ENCODE measurements at places on chromosomes 16 and 17.

DNA sequence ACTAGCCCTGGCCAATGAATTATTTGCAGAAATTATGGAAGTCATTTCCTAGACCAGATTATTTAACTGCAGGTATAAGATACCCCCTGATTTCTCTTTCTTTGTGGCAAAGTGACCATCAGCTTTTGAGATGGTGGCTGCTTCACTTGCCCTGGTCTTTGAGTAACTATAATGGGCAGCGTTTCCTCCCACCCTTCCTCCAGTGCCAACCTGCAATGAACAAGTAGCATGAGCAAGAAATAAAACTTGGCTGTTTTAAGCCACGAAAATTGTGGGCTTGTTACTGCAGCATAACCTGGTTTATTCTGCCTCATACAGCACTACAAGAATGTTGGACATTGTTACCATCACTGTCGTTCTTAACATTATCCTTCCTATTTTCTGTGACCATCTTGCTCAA is 105.3 kb downstream of the CYLD start:
- DNase-seq = no peak

DNA sequence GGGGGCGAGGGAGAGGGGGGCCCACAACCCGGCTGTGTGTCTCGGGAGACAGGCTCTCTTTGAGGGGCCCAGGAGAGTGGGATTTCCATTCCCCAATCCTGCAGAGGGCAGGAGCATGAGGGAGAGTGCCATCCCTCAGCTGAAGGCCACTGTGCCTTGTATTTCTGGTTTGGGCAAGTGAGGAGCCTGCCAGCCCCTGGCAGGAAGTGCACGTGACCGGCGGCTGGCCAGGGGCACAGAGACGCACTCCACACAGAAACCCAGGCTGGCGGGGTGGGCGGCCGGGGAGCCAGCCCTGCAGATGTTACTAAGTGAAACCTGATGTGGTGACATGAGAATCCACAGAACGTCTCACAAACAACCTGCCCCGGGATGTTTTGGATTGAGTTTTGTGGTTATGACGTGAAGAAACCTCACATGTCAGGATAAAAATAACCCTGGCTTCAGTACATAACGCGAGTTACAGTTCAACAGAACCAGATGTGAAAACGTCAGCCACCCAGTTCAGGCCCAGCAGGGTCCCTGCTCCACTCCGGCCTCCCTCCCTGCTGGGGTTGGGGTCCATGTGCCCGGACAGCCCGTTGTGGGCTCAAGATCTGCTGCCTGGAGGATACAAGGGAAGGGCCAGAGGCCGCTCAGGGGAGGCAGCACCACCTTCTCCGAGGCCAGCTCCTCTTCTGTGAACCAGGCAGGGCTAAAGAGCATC is 51.7 kb upstream of the MTSS2 start:
- DNase-seq = peak; percentile 76

DNA sequence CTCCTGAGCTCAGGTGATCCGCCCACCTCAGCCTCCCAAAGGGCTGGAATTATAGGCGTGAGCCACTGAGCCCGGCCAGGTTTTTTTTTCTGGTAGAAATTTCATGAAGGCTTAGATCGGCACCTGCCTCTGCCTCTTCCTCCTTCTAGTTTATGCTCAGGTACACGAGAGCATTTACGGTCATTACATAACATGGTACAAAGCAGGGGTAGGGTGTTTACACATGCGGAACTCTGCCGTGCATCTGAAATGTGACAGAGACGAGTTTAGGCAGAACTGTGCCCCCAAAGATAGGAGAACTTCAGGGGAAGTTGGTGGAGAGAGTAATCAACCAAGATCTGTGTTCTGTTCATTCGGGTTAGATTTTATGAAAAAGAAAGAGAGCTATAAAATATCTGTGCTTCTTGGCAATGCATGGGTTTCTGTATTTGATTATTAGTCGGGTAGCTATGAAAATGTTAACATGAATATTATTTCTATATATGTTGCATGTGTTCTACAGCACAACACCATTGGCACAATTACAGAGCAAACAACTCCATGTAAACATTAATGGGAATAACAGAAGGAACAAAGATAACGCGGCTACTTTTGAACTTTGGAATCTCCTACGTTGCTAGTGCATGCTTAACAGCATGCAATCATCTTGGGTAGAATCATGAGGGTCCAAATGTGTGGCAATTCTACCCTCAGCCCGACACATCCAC is 23.5 kb upstream of the MAP2K6 start:
- no peak for DNase-seq

- DNase-seq = no peak
These were observed 56.5 kb downstream of the COPRS start for GRCh38 chr17:31802502-31802901.

- DNase-seq = no peak
These were observed 127.9 kb downstream of the RBFOX3 start for GRCh38 chr17:79482727-79483521.

DNA sequence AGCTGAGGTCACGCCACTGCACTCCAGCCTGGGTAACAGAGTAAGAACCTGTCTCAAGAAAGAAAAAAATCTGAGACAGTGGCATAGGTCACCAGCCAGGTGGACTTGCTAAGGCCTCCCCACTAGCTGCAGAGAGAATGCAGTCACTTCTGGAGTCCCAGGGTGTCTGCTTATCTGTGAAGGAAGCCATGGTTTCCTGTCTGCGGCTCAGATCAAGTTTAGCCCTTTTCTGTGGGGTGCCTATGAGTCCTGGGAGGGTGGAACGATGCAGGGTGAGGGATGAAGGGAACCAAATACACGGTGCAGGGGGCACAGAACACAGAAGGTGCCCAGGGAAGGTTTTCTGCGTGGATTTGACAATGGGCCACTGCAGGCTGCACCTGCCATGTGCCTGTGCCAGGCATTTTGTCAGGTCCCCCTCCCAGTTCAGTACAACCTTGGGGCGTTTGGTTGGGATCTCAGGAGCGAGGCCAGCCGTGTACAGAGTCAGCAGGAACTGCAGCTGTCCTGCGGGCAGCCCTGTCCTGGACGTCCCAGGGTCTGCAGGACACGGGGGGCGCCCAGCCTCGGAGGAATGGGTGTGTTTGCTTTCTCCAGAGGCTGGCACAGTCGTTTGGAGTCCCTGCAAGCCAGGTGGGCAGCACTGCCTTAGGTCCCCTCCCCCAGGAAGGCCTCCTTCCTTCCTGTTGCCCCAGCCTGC is 41.8 kb downstream of the RAB11FIP4 start:
- DNase-seq = no peak

GRCh38 chr17:31484821-31485220 is 93.3 kb downstream of the RAB11FIP4 start:
- no peak for DNase-seq

DNA sequence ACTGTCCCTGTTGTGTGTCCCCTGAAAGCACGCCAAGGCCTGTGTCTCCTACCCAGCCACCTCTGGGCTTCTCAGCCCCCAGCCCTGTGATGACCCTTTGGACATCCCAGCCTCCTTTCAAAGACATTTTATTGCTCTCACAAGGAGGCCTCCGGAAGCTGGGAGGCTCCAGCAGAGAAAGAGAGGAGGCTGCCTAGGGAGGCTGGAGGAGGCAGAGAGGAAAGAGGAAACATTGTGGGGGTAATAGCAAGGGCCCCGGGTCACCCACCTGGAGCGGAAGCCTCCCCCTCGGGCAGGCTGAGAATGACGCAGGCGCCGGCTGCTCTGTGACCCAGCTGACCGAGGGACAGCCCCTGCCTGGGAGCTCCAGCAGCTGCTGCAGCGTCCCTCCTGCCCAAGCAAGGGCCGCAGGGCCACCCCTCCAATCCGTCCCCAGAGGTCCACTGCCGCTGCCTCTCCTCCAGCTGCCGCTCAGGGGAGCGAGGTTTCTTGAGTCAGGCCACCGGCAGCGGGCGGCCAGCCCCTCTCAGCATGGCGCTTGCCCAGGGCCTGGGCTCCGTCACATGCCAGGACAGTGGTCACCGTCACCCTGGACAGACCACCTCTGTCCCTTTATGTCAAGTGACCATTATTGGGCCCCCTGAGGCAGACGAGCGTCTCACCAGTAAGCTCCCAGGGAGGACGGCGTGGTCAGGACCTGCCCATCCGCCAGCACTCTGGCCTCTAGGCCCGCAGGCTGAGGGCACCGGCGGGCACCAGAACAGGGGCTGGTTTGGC is 29.3 kb downstream of the ACTG1 start:
- peak; percentile 80 for DNase-seq

DNA sequence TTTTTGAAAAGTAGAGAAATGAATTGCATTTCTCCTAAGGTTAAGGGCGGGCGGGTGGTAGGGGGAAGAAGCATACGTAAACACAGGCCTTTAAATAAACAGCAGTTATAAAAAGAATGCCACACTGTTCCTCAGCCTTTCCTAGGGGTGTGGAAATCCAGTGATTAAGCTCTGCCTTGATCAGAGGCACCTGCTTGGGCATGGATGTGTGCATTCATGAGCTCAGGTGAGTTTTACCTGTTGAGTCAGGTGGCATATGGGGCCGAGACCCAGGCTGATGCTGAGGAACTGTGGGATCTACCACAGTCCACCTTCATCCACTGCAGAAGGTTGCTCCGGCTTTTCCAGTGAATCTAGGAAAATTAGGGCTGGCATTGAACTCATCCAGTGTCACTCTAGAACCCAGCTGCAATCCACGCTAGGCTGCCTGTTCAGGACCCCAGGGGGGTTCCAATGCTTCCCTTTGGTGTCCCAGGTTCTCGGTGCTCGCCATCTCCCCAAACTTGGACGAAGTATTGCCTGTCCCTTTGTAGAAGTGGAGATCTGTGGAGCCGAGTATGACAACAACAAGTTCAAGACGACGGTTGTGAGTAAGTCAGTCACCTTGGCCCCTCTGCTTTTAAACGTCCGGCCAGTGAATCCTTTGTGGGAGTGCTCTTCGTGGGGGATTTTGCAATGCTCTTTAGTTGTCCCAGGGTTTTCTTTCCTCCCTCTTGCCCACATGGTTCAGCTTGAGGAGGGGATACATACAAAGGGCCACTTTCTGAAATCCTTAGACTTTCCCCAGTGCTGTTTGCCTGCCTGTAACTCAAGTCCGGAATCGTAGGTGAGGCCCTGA is 72.7 kb downstream of the SDR42E1 start:
- DNase-seq = no peak

DNA sequence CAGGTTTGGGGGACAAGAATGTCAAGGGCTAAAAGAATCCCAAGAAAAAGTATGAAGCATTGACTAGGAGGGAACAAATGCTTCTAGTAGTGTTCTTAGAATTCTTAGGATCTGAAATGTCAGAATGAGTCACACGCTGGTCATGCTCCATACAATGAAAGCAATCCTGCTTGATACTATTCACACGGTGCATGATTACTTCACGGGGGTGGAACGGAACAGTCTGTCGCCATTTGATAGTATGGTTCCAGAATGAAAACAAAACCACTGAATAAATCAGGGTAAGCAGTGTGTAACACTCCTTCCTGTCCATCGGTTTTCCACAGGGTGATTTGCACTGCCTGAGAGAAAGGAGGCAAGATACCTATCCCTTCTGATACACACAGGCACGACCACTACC is 22.9 kb upstream of the YWHAE start:
- no peak for DNase-seq

DNA sequence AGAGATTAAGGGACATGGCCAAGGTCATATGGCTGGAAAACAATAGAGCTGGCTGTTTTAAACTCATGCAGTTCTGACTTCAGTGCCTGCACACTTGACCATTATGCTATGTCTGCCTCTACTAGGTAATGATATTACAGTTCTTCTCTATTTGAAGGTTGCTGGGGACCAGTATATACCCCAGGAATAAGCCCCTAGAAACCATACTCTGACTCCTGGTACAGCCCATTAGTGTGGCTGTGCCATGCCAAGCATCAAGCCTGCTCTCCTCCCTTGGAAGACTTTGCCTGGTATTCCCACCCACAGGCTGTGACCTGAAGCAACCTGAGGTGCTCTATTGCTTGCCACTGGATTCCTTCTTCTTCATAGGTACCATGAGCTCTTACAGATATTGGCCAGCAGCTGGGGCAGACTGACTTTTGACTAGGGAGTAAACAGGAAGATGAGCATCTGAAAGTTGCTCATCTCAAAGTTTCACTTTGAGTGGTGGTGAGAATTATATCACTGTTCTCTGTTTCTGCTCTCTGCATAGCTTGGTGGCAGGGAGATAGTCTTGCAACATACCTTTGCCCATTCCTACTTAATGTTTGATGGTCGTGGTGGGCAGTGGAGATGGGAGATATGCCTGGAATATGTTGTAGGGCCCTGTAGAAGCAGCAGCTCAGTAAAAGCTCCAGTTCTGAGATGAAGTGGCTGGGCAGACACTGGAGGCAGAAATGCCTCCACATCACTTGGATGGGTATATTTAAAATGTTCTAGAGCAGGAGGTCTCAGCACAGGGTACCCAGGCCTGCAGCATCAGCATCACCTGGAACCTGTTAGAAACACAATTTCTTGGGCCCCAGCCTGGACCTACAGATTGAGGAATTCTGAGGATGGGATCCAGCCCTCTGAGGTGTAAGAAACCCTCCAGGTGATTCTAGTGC is 274.7 kb downstream of the HS3ST4 start:
- DNase-seq = no peak

- no peak for DNase-seq
These were observed 232.8 kb upstream of the SALL1 start for GRCh38 chr16:51383909-51384308.

DNA sequence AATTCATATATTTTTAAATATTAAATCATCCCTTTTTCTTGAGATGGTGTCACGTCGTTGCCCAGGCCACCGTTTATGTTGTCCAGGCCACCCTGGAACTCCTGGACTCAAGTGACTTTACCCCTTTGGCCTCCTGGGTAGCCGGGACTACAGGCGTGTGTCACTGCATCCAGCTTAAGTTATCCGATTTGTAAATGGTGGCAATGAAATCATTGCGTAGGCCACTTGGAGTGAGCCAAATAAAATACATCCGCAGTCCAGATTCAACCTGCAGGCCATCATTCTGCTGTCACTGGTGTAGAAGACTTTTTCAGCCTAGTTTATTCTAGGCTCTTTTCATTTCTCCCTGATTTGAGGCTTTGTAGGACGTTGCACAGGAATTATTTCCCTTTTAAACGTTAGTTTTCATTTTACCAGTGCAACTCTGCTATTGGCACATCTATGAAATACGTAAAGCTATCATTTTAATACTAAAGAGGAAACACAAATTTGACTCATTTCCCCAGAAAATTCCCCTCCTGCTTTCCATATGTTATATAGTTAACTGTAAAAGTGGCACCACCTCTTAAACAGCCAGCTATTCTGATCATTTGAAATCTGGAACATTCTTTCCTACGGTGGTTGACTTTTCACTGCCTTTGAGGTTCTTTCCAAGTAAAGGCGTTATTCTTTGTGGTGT is 449.8 kb downstream of the MAF start:
- DNase-seq = no peak

DNA sequence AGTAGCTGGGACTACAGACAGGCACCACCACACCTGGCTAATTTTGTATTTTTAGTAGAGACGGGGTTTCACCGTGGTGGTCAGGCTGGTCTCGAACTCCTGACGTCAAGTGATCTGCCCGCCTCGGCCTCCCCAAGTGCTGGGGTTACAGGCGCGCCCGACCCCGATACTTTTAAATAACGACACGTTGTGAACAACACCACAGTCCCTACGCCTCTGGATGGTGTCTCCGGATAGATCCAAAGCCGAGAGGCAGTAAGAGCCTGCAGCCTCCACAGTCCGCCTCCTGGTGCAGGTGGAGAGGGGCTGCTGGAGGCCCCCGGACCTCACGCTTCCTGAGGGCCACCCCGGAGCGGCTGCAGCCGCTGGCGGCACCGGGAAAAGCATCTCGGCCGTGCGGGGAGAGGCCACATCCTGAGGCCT is 741 bp upstream of the TLCD3A start:
- DNase-seq = no peak

GRCh38 chr16:27642756-27643155 is 92.8 kb downstream of the KATNIP start:
- no peak for DNase-seq
